Germinal center (tissue), 1 donor: ENCODE measurements at places on chromosomes 4 and X.

GRCh38 chr4:128517739-128518510 is 230.3 kb upstream of the PGRMC2 start:
- DNase-seq = no peak

- no peak for DNase-seq
Measured at GRCh38 chrX:68648960-68649359, 1.5 kb downstream of the STARD8 start.

DNA sequence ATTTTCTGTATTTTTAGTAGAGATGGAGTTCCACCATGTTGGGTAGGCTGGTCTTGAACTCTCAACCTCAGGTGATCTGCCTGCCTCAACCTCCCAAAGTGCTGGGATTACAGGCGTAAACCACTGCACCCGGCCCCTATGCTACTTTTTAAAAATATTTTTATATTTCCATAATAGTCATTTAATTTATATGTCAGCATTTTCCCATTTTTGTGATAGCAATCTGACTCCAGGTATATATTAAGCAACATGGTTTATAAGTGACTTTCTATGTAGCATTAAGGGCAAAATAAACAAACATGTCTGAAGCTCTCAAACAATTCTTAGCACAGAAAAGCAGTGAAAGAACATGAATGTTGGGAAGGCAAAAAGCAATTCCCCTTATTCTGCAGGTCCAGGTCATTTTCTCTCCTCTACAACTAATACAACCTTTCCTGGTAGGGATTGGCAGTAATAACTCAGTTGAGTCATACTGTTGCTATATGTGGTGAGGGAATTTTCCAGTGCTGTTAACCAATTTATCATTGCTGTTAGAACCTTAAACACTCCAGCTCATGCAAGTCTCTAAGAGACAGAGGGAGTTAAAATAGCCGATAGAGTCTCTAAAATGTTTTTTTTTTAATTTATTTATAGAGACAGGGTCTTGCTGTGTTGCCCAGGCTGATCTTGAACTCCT is 24.0 kb downstream of the SMIM14 start:
- no peak for DNase-seq

DNA sequence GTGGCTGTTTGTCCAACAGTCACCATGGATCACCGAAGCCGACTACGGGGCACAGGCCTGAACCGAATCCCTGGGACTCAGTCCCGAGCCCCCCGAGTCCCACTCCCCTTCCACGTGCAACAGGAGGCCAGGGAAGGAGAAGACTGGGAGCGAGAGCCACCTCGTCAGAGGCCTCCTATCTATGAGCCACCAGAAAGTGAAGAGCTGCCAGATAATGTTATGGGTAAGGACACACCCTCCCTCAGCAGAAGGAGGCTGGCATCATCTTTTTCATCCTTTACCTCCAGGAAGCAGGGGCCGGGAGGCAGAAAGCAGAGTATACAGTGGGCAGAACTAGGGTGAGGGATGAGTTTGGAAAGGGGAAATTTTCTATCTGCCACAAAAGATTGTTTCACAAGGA is 2.8 kb upstream of the PRDX4 start:
- DNase-seq = no peak

DNA sequence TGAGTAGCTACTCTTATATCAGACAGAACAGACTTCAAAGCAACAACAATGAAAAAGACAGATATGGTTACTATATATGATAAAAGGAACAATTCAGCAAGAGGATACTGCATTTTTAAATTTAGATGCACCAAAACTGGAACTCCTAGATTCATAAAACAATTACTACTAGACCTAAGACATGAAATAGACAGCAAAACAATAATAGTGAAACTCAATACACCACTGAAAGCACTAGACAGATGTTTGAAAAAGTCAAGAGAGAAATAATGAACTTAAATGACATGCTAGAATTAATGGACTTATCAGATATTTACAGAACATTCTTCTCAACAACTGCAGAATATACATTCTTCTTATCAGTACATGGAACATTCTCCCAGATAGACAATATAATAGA is 99.5 kb upstream of the ITM2A start:
- no peak for DNase-seq

DNA sequence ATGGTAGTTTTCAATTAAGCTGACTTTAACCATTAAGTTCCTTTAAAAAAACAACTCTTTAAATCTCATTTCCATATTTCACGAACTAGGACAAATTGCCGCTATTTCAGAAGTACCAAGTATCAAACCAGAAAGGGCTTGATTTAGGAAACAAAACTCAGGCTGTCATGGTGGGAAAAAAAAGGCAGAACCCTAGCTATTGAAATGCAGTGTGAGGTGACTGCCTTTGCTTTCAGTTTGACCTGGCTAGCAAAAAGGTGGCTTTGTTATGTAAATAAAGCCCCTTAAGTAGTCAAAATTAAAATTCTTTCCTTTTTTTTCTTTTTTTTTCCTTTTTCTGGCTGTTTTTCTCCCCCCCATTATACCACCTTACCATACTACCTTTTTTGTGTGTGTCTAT is 40.6 kb upstream of the CYP2U1 start:
- no peak for DNase-seq

- no peak for DNase-seq
Measured at GRCh38 chr4:186722796-186723291, 812 bp downstream of the FAT1 start.
